ENCODE measurements at places on chromosomes 1 and 21.

GRCh38 chr1:19006000-19006399 lies 49.5 kb upstream of the IFFO2 start:
- no peak overlapping the region for H3K4me3 ChIP-seq
- H3K27me3 ChIP-seq = no peaks in the 10 kb centered on the region
- H3K4me1 ChIP-seq = peaks cover 47% of the 10 kb centered on the region
- DNase-seq = no peak

DNA sequence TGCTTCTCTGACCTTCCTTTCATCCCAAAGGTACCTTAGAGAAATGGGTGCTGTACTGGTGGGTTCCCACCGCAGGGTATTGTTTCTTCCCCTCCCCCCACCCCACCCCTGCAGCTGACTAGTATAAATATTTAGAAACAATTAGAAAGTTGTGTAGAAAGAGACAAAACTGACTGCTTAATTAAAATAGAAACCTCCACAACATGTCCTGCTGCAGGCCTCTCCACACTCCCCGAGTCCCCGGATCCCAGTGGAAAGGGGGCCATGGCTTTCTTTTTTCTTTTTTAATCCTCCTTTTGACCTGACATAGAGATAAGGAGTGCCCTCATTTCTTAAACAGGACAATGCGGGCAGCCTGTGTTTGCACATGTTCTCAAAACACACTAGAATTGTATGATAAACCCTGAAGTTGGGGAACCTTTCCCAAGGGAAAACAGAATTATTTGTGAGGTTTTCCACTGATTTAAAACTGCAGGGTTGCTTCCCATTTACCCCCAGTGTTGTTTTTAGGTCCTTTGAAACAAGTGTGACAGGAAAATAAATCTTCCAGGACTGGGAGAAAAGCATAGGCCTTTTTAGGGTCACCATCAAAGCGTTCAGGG lies 1.7 kb downstream of the RHOU start:
- peaks cover 54% of the 10 kb centered on the region for H3K27me3 ChIP-seq
- H3K4me1 ChIP-seq = peaks cover 5% of the 10 kb centered on the region
- H3K4me3 ChIP-seq = peak overlapping the region; percentile 37
- no peak overlapping the region for H3K27ac ChIP-seq

- no peak for DNase-seq
- no peak overlapping the region for H3K4me3 ChIP-seq
- H3K36me3 ChIP-seq = peaks cover 87% of the 10 kb centered on the region
- peak overlapping the region; percentile 71 for H3K27ac ChIP-seq
- H3K27me3 ChIP-seq = no peaks in the 10 kb centered on the region
These were observed 62.4 kb downstream of the PTPRC start for GRCh38 chr1:198701250-198701649.

DNA sequence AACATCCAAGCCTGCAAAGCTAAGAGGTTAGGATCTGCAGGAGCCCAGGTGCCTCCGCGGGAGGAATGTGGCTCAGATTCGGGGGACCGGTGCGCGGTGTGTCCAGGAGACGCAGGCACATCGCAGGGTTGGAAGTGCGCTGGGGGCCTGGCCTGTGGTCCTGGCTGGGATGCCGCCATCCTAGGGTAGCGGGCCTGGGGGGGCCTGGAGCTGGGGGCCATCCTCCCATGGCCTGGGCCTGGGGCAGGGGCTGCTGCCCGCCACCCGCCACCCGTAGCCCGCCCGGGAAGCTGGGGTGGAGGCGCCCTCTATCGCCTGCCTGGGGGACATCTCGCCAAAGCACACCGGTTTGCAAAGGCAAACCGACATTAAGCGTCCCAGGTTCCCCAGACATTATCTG lies 170.6 kb upstream of the ARHGEF16 start:
- DNase-seq = no peak
- no peak overlapping the region for H3K4me3 ChIP-seq
- no peaks in the 10 kb centered on the region for H3K36me3 ChIP-seq
- H3K4me1 ChIP-seq = no peaks in the 10 kb centered on the region

DNA sequence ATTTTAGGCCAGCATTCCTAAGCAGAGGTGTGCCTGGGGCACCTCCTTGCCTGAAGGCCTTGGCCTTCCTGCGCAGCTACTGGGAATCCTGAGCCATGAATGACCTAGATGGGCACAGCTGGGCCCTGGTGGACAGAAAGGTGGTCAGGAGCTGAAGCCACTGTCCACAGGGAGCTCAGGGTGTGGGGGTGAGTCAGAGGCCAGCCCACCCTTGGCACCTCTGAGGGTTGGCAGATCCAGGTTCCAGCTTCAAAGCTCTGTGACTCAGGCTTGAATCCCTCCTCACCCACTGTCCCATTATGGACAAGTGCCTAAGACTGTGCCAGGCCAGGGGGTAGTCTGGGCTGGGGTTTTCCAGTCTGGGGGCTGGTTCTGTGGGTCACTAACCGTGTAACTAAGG lies 6.4 kb upstream of the EDN2 start:
- no peak overlapping the region for H3K27ac ChIP-seq
- H3K36me3 ChIP-seq = no peaks in the 10 kb centered on the region
- H3K4me1 ChIP-seq = peaks cover 16% of the 10 kb centered on the region
- no peak for DNase-seq
- peaks cover 9% of the 10 kb centered on the region for H3K27me3 ChIP-seq

DNA sequence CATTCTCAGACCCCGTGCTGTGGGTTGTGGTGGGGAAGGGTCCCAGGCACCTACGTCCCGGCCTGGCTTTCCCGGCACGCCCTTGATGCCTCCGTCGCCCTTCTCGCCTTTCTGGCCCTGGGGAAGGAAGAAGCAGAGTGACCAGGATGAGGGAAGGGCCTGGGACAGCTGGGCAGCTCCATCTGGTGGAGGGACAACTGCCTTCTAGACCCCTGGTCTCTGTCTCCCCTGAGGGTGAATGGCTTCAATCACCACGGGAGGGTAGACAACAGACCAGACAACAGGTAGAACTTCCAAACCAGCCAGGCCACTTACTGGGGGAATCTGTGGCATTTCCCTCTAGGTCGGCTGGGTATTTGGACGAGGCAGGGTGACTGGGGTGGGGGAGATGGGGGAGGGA lies 11.9 kb downstream of the COL16A1 start:
- no peak overlapping the region for H3K4me3 ChIP-seq
- H3K36me3 ChIP-seq = no peaks in the 10 kb centered on the region
- DNase-seq = no peak
- no peaks in the 10 kb centered on the region for H3K27me3 ChIP-seq
- H3K4me1 ChIP-seq = no peaks in the 10 kb centered on the region

GRCh38 chr1:147204080-147204479 lies 21.1 kb downstream of the FMO5 start:
- no peaks in the 10 kb centered on the region for H3K36me3 ChIP-seq
- H3K4me3 ChIP-seq = no peak overlapping the region
- DNase-seq = no peak
- H3K27me3 ChIP-seq = no peaks in the 10 kb centered on the region
- H3K4me1 ChIP-seq = peaks cover 4% of the 10 kb centered on the region

DNA sequence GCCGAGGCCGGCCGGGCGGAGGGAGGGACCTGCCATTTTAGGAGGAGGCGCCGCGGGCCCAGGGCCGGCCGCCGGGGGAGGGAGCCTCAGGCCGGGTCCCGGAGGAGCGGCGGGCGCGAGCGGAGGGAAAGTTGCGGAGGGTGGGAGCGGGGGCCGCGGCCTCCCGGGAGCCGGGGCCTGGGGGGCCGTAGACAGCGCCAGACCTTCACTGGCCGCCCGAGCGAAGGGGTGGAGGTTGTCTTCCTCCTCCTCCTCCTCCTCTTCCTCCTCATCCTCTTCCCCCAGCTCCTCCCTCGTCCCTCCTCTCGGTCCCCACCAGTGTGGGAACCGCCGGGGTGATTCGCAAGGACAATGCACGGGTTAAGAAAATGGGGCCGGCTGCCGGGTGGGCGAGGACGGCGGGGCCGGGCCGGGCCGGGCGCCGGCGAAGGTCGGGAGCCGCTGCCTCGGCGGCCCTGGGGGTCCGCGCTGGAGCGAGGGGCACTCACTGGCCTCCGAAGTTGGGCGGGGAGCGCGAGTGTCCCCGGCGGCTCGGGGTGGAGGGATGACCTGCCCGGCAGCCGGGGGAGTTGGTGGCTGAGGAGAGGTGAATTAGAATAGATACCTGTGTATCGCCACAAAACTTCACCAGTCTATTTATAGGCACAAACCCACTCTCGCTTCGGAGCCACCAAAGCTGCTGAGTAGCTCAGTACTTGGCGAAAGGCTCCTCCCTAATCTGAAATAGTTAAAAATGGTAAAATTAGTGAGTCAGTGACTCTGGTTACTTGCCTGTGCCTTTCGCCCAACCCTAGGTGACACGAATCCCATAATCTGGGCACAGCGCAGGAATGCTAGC lies 1.3 kb downstream of the DYRK1A start:
- DNase-seq = peak; percentile 35
- H3K4me1 ChIP-seq = peaks cover 48% of the 10 kb centered on the region
- no peaks in the 10 kb centered on the region for H3K27me3 ChIP-seq
- H3K36me3 ChIP-seq = peaks cover 23% of the 10 kb centered on the region

Data from activated T-helper 2 cell treated with anti-CD3 and anti-CD28 coated beads, Interferon-gamma antibody, Interleukin-2, Interleukin-4, amounts not matched to agents 10 μg/mL and 5 μg/mL and 100 μg/mL, durations not matched to agents 14 hours and 24 hours and 36 hours (primary cell).